ENCODE measurements at places on chromosomes 6 and 20. TPM values are rescaled to one million over a fixed set of nuclear protein-coding genes. Genes with fewer than 3 reads are reported as not detected.
A peak's percentile ranks its signal among the peaks of the same experiment; 100 is the strongest.

Gene BPI
- total RNA-seq: not detected

DNA sequence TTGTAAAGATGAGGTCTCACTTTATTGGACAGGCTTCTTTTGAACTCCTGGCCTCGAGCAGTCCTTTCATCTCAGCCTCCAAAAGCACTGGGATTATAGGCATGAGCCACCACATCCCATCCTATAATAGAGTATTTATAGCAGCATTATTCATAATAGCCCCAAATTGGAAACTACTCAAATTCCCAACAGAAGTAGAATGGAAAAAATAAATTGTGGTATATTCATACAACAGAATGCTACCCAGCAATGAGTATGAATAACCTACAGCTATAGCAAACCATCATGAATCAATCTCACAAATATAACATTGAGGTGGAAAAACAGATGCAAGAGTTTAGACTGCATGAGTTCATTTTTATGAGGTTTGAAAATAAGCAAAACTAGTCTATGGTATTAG, 84.8 kb upstream of the BTBD3 start:
- H3K27me3 ChIP-seq: no peaks in the 10 kb centered on the region
- no peak overlapping the region for H3K27ac ChIP-seq
- H3K4me3 ChIP-seq: no peak overlapping the region
- DNase-seq: no peak

GRCh38 chr20:6395695-6396094, 272.9 kb upstream of the FERMT1 start:
- H3K36me3 ChIP-seq: no peaks in the 10 kb centered on the region
- no peak overlapping the region for H3K27ac ChIP-seq
- no peak for DNase-seq
- H3K27me3 ChIP-seq: no peaks in the 10 kb centered on the region
- no peaks in the 10 kb centered on the region for H3K4me1 ChIP-seq

DNA sequence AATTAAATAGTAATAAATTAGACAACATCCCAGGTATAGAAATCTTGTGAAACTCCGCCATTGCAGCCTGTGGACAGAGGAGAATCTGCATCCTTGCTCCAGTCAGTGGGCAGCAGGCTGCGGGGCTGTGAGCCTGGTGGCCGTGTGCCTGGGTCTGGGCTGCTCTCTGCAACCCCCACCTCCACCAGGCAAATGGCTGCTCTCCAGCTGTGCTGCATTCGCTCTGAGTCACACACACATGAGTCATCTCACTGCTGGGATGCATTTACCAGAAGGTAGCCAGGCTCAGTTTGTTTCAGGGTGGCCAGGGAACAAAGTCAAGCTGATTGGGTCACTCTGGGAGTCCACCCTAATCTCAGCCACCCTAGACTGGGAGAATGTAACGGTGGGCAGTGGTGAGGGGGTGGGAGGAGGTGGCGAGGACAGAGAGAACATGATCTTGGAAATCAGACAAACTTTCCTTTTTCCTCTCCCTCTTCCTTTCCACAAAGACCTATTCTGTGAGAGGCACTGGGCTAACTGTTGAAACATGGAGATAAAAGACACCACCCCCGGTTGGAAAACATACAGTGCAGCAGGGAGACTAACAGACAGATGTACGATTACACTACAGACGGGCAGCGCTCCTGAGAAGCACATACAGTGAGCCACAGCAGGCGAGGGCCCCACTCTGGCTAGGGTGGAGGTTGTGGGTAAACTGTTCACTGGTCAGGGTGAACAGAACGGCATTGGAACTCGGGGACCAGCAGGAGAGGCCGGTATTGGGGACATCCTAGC, 59.2 kb downstream of the TRAM2 start:
- H3K27ac ChIP-seq: peak overlapping the region; percentile 78
- H3K4me3 ChIP-seq: no peak overlapping the region
- H3K27me3 ChIP-seq: no peaks in the 10 kb centered on the region
- peaks cover 14% of the 10 kb centered on the region for H3K36me3 ChIP-seq

GRCh38 chr6:12151433-12151820, 138.7 kb upstream of the EDN1 start:
- H3K36me3 ChIP-seq: no peaks in the 10 kb centered on the region
- H3K4me3 ChIP-seq: no peak overlapping the region
- DNase-seq: no peak
- H3K4me1 ChIP-seq: no peaks in the 10 kb centered on the region

- H3K27ac ChIP-seq: no peak overlapping the region
- no peak overlapping the region for H3K4me3 ChIP-seq
- no peaks in the 10 kb centered on the region for H3K36me3 ChIP-seq
These were observed 12.4 kb downstream of the CD2AP start for GRCh38 chr6:47489995-47490394.

DNA sequence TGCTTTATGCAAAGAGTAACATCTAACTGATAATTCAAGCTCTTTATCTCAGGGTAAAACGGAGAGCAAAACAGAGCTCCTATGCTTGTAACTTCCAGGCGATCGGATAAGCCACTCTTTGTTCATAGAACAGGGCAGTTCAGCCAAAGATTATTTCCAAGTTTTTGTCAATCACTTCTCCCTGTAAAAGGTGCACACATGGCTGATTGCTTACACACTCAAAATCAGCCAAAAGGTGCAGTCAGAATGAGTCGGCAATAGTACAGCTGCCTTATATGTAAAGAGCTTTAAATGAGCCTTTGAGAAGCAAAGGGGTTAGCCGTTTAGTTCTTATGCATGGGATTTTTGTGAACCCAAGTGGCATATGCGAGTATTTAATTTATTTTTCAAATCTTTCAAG, 449.6 kb upstream of the POU3F2 start:
- H3K36me3 ChIP-seq: no peaks in the 10 kb centered on the region
- H3K4me1 ChIP-seq: no peaks in the 10 kb centered on the region
- DNase-seq: no peak
- H3K4me3 ChIP-seq: no peak overlapping the region

DNA sequence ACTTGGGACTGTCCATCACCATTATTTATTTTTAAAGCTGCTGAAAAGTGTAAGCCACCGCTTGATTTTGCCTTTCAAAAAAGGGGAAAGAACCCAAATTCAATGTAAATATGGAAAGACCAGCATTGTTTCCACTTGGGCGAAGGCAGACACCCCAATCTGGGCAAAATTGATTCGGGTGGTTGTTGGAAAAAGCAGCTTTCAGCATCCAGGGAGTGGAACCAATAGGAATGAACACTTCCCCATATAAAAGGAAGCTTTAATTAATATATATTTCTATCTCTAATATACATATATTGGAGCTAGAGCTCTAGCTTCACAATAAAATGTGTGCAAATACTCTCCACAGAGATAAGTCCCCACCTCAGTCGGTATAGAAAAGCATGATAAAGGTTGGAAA, at the start of gene TFAP2D:
Gene TFAP2D (plus strand): TSS at position 301 of the 400 bp plus-strand sequence. CDS start 530 bp downstream, outside the sequence.
- DNase-seq: no peak
- H3K4me1 ChIP-seq: no peaks in the 10 kb centered on the region
- no peaks in the 10 kb centered on the region for H3K36me3 ChIP-seq
- H3K27me3 ChIP-seq: peaks cover 74% of the 10 kb centered on the region

DNA sequence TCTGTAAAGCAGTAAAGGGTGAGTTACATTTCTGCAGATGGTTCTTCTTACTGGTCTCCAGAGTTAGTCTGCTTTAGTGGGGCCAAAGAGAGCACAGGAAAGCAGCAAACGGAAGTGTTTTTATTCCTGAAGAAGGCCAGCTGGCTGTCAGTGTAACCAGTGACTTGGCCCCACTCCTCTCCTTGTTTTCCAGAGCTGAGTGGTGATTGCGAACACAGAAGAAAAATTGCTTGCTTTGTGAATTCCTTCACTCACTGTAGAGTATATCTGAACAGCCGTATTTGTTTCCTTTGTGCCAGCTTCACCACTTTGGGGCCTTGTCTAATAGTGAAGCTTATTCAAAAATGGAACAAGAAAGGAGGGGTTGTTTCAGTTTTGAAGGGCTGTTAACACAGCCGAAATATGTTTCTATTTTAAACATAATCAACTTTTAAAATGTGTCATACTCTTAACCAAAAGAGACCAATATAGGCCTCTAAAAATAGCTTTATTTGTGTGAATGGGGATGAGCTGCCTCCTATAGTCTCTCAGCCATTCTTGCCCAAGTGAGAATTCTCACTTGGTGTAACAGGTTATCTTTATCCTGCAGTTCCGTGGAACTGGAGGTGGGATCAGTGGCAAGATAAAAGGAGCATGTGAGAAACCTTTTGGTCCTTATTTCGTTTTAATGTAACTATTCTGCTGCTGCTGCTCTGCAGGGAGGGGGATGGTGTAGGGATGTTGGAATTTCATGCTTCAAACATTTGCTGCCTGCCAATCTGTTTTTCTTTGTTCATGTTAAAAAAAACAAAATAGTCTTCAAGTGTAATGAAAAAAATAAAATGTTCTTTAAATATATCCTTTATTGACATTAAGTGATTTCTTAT, 37.8 kb downstream of the ZC2HC1B start:
- no peak for DNase-seq
- H3K36me3 ChIP-seq: no peaks in the 10 kb centered on the region
- no peak overlapping the region for H3K4me3 ChIP-seq
- H3K27me3 ChIP-seq: no peaks in the 10 kb centered on the region
- H3K4me1 ChIP-seq: peaks cover 4% of the 10 kb centered on the region
- H3K27ac ChIP-seq: peak overlapping the region; percentile 15

Gene CNKSR3
- 11.8 TPM for total RNA-seq

GRCh38 chr20:14644306-14645097, 307.1 kb upstream of the FLRT3 start:
- H3K4me3 ChIP-seq: no peak overlapping the region
- H3K36me3 ChIP-seq: no peaks in the 10 kb centered on the region

- no peak overlapping the region for H3K27ac ChIP-seq
- H3K27me3 ChIP-seq: no peaks in the 10 kb centered on the region
- no peaks in the 10 kb centered on the region for H3K36me3 ChIP-seq
- H3K4me3 ChIP-seq: no peak overlapping the region
- no peak for DNase-seq
These were observed 267.9 kb upstream of the SASH1 start for GRCh38 chr6:148074738-148075137.

DNA sequence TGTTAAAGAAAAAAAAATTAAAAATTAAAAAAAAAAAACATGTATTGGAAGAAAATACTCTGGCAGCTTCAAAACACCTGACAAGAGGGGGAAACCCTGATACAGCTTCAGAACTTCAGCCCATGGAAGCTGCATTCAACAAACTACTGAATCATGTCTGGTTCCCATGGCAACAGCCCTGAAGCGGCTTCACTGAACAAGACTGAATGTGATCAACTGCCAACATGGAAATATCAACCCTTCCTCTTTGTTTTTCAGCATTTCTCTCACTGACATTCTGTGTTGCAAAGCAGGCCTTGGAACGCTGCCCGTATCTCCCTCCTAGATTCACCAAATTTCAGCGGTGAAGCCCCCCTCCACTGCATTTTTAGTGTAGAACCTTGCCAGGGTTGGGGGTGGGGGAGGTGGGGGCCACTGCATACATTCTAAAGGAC, 91.3 kb upstream of the SHLD1 start:
- no peaks in the 10 kb centered on the region for H3K27me3 ChIP-seq
- H3K4me3 ChIP-seq: no peak overlapping the region
- H3K27ac ChIP-seq: peak overlapping the region; percentile 65
- H3K36me3 ChIP-seq: no peaks in the 10 kb centered on the region
- peaks cover 42% of the 10 kb centered on the region for H3K4me1 ChIP-seq
- DNase-seq: no peak

Gene C4B
- 166 TPM for total RNA-seq

DNA sequence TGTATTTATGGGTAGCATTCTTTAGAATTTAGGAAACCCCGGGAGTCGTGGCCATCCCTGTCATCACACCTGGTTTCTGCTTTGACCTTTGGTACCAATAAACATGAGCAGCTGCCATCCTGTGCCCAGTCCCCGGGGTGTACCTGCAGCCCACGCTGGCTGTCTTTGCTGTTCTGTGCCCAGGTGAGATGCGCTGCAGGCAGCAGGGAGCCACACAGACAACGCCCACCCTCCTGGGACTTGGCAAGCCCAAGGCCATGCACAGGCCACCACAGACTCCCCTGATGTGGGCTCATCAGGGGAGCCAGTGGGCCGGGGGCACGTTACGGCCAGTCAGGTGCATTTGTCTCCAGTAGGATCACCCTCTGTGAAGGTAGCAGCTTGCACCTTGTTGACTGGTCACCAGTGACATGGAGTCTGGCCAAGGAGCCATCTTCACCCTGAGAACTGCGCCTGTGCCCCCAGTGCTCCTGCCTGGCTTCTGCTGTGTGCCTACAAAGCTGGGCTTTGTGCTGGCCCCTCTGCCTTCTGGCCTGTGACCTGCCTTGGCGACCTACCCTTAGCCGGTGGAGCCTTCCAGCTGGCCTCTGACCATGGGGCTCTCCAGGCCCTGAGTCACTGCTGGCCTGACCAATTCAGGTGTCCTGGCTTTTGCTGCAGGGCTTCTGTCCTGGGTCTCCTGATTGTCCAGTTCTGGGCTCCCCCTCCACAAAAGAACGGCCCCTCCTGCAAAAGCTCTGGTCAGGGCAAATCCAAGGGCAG, 14.2 kb upstream of the UNC93A start:
- H3K27me3 ChIP-seq: no peaks in the 10 kb centered on the region
- peak; percentile 62 for DNase-seq
- H3K36me3 ChIP-seq: no peaks in the 10 kb centered on the region
- H3K4me1 ChIP-seq: no peaks in the 10 kb centered on the region

Gene SYCP2
- total RNA-seq: 1.9 TPM

DNA sequence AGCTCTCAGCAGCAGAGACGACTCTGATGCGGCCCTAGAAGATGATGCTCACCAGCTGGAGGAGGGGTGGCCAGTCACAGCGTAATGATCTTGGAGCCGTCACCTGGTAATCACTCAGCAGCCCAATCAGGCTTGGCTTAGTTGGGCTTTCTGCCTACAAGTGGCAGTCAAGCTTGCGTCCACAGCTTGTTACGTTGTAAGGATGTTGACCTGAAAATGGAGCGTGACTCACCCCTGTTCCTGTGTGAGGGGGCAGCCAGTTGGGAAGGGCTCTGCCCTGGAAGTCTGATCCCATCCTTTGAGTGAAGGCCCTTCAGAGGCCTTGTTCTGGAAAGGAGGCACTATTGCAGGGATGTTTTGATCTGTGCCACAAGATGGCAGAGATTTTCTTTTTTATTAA, 49.8 kb downstream of the SPATA2 start:
- no peaks in the 10 kb centered on the region for H3K27me3 ChIP-seq
- no peak overlapping the region for H3K27ac ChIP-seq
- H3K4me1 ChIP-seq: no peaks in the 10 kb centered on the region

DNA sequence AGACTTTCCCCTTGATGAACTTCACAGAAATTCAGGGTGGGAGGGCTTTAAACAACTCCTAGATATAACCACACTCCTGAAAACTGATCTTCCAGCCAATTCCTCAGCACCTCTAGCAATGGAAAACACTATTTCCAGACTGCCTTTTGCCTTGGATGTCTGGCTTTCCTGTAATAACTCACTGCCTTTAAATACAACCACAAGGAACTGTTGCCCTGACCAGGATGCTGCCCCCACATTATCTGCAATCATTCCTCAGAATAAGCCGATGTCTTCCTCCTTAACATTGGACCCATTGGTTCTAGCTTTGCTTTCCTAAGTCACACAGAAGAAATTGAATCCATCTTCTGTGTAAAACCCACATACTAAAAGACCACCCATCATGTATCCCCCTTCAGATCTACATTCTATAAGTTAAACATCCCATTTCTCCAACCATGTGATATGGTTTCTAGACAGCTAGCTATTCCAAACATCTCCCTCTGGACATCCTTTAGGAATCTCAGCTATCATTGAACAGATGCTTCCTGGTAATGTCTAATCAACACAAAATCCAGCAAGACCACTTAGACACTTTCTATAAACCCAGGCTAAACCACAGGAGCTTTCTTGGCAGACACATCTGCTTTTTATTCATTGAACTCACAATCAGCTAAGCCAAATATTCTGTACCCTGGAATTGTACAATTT, 95.9 kb upstream of the KCNQ5 start:
- H3K27ac ChIP-seq: no peak overlapping the region
- H3K36me3 ChIP-seq: no peaks in the 10 kb centered on the region

GRCh38 chr6:148700741-148701311, 46.0 kb upstream of the UST start:
- H3K4me3 ChIP-seq: peak overlapping the region; percentile 50
- DNase-seq: no peak
- peaks cover 10% of the 10 kb centered on the region for H3K4me1 ChIP-seq
